Esophagus squamous epithelium (tissue), 5 donors: ENCODE measurements at places on chromosomes 13 and 19.
A peak's percentile ranks its signal among the peaks of the same experiment; 100 is the strongest.

GRCh38 chr13:23668562-23668961 lies 98.3 kb downstream of the TNFRSF19 start:
- H3K36me3 ChIP-seq = no peaks in the 10 kb centered on the region
- no peak for DNase-seq
- no peak overlapping the region for H3K4me3 ChIP-seq

- no peak for DNase-seq
- no peak overlapping the region for H3K4me3 ChIP-seq
- no peaks in the 10 kb centered on the region for H3K27me3 ChIP-seq
- no peaks in the 10 kb centered on the region for H3K4me1 ChIP-seq
- no peak overlapping the region for H3K27ac ChIP-seq
- no peaks in the 10 kb centered on the region for H3K36me3 ChIP-seq
Measured at GRCh38 chr19:38061294-38061693, 154.3 kb downstream of the SIPA1L3 start.

- H3K4me1 ChIP-seq = no peaks in the 10 kb centered on the region
- H3K27me3 ChIP-seq = no peaks in the 10 kb centered on the region
Measured at GRCh38 chr19:45854167-45854778, 8.7 kb downstream of the SYMPK start.

- H3K27me3 ChIP-seq = no peaks in the 10 kb centered on the region
- no peaks in the 10 kb centered on the region for H3K4me1 ChIP-seq
- DNase-seq = no peak
- H3K27ac ChIP-seq = no peak overlapping the region
- H3K4me3 ChIP-seq = no peak overlapping the region
- H3K36me3 ChIP-seq = no peaks in the 10 kb centered on the region
Measured at GRCh38 chr13:99330942-99331341, 23.7 kb upstream of the GPR183 start.

- H3K4me3 ChIP-seq = peak overlapping the region; percentile 65
- no peak for DNase-seq
- no peaks in the 10 kb centered on the region for H3K27me3 ChIP-seq
Measured at GRCh38 chr13:24748061-24748400, 15.9 kb upstream of the RNF17 start.

DNA sequence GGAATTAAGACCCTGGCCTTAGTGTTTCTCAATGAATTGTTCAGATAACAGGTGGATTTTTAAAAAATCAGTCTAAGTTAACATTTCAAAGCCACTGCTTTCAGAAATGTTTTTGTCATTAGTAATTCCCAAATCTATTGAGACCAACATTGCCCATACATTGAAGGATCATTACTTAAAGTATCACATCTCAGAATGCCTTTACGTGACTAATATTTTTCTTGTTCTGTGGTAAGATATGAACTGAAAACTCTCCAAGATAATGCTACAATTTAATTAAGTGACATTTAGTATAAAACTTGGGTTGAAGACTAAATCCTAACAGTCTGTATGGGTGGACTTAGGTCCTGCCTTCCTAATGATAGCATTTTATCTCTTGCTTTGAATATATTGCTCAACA lies 59.4 kb upstream of the POSTN start:
- no peaks in the 10 kb centered on the region for H3K36me3 ChIP-seq
- H3K27me3 ChIP-seq = no peaks in the 10 kb centered on the region
- H3K4me1 ChIP-seq = no peaks in the 10 kb centered on the region
- no peak overlapping the region for H3K27ac ChIP-seq

DNA sequence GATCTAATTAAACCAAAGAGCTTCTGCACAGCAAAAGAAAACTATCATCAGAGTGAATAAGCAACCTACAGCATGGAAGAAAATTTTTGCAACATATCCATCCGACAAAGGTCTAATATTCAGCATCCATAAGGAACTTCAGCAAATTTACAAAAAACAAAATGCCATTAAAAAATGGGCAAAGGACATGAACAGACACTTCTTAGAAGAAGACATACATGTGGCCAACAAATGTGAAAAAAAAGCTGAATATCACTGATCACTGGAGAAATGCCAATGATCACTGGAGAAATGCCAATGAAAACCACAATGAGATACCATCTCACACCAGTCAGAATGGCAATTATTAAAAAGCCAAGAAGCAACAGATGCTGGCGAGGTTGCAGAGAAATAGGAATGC lies 32.5 kb downstream of the ZNF582 start:
- peaks cover 6% of the 10 kb centered on the region for H3K36me3 ChIP-seq
- no peaks in the 10 kb centered on the region for H3K27me3 ChIP-seq
- H3K4me1 ChIP-seq = no peaks in the 10 kb centered on the region
- no peak overlapping the region for H3K4me3 ChIP-seq
- DNase-seq = no peak
- H3K27ac ChIP-seq = no peak overlapping the region

GRCh38 chr19:14149509-14149994 lies 13.2 kb upstream of the ASF1B start:
- peaks cover 29% of the 10 kb centered on the region for H3K4me1 ChIP-seq
- H3K27me3 ChIP-seq = no peaks in the 10 kb centered on the region
- DNase-seq = no peak
- peak overlapping the region; percentile 85 for H3K27ac ChIP-seq
- H3K4me3 ChIP-seq = no peak overlapping the region
- peaks cover 4% of the 10 kb centered on the region for H3K36me3 ChIP-seq

GRCh38 chr13:27128825-27129627 lies 42.6 kb downstream of the USP12 start:
- no peak overlapping the region for H3K4me3 ChIP-seq
- H3K4me1 ChIP-seq = peaks cover 5% of the 10 kb centered on the region
- DNase-seq = no peak
